NCI-H1436 (cell line): ENCODE measurements at places on chromosomes 4 and X.

- no peak for DNase-seq
Measured at GRCh38 chr4:143514901-143515300, 1.4 kb downstream of the SMARCA5 start.

GRCh38 chrX:151708821-151709220, 7.0 kb upstream of the FATE1 start:
- no peak for DNase-seq

- no peak for DNase-seq
Measured at GRCh38 chr4:76753814-76754213, 144.1 kb downstream of the SOWAHB start.

DNA sequence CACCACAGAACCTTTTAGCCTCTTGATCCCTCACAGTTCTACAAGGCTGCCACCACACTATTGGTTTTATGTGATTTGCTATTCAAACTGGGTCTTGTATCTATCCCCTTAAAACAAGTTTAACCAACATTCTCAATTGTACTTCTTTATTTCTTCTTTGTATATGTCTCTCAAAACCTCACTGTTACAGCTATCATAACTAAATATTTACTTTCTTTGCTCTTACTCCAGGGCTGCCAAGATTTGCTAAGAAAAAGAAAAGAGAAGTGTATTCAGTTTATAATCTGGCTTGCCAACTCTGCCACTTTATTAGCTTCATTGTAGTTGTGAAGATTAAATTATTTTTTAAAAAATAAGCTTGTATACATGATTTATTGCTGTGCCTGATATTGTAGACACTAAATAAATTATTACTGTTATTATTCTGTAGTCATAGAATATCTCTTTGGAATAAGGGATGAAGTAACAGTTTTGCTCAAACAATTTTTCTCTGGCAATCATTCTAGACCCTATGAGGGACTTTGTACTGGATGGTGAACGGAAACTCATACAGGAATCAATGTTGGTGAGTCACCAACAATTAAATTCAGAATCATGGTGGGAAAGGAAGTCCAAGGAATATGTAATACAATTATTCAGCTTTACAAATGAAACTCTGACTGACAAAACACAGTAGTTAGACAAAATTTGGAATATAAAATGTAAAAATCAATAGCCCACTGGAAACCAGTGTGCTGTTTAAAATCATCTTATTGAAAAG, 127.1 kb upstream of the DCAF8L1 start:
- DNase-seq, result no peak

GRCh38 chr4:140046543-140046942, 107.4 kb downstream of the MAML3 start:
- DNase-seq, result no peak

DNA sequence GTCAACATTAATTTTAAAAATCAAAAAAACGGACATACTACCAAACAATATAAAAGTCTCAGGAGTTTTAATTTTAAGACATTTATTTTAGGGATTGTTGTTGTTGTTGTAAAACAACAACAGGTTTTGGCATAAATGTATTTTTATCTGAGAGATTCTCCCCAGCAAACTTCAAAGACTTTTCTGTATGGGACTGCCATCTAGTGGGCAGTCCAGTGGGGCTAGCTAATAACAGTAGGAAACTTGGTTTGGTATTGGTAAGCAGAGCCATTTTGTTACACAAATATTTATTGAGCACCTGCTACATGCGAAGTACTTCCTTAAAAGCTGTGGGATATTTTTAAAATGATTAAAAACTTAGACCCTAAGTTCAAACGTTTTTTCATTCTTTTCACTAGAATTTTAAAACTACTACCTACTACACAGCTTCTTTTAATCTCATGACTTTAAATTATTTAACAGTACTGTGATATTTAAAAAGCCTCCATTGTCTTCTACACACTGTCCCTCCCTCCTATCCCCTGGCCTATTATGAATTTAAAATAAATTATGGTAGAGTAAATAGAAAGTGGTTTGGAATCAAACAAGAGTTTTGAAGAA, 1028.4 kb upstream of the INTU start:
- no peak for DNase-seq

GRCh38 chr4:150363721-150364688, 217.9 kb upstream of the MAB21L2 start:
- DNase-seq, result peak; percentile 19

GRCh38 chr4:101356928-101357327, 9.6 kb upstream of the PPP3CA start:
- no peak for DNase-seq

- DNase-seq, result no peak
Measured at GRCh38 chr4:142467088-142467487, 379.0 kb downstream of the INPP4B start.

GRCh38 chr4:1172228-1172851, at the start of gene SPON2:
Gene SPON2, minus strand, starts transcription at chr4:1172583.
- no peak for DNase-seq

DNA sequence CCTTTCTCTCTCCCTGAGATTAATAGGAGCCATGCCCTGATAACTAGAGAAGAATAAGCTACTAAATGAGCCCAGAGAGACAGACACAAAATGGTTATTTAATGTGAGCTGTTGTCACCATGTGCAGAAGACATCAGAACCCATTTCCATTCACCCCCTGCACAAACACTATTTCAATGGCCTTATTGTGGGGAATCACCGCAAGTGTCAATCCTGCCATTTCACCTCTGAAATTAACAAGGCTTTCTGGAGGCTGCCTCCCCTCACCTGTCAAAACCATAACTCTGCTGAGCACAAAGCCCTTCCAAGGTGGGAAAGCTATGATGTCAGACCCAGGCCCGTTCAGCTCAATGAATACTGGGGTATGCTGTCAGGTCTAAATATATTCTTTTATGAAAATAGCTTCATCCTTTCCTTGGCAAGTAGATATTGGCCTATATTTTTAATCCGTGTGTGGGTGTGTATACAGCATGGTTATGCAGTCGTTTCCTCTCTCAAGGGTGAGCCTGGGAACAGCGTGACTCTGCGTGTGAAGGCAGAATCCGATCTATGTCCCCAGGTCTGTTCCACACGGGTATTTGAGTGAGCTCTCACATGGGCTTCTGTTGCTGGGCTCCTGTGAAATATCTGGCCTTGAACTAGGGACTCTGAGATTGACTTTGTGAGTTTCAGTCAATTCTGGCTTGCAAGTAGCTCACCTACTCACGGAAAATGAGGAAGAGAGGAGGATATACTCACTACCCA, 266.3 kb downstream of the FBXW7 start:
- DNase-seq, result no peak

DNA sequence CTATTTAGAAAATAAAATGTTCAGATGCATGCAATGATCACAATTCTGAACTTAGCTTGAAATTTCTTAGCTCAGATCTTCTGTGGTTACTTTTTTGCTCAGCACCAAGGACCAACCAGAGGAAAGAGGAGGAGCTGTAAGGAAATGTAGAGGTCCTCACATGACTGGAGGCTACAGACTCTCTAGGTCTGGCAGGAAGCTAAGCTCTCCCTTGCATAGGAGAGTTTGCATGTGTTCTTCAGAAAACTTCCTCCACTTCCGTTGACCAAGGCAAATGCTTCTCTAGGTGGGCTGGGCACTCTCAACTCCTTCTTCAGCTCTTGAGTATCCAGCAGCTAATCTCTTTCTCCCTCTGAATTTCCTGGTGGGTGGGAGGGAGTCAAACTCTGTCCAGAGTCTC, 119.6 kb downstream of the BTC start:
- no peak for DNase-seq

- peak; percentile 23 for DNase-seq
Measured at GRCh38 chrX:153649178-153649914, 2.3 kb downstream of the DUSP9 start.

- no peak for DNase-seq
Measured at GRCh38 chr4:56247646-56248045, 139.6 kb downstream of the AASDH start.

- no peak for DNase-seq
Measured at GRCh38 chr4:15018361-15018760, 16.1 kb downstream of the CPEB2 start.

- no peak for DNase-seq
Measured at GRCh38 chrX:114272096-114272686, 311.7 kb upstream of the HTR2C start.

- DNase-seq, result no peak
Measured at GRCh38 chrX:115427861-115428410, 133.0 kb upstream of the PLS3 start.

DNA sequence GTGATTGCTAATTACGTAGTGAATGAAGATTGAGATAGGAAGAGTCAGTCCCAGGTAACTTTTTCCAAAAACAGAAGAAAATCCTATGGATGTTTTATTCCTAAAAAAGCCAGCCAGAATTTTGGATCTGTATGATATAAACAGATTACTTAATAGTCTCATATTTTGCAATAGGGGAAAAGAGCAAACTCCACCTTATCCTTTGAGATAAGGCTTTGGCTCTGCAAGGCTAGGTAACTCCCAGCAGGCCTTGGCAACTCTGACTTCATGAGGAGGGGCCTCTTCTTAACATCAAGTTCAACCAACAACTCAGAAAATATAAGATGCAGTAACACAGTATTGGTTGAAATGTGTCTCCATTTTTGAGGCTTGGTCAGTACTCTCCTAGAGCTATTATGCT, 98.7 kb upstream of the SLC4A4 start:
- no peak for DNase-seq

GRCh38 chr4:10673817-10674369, 10.7 kb downstream of the CLNK start:
- DNase-seq, result no peak

DNA sequence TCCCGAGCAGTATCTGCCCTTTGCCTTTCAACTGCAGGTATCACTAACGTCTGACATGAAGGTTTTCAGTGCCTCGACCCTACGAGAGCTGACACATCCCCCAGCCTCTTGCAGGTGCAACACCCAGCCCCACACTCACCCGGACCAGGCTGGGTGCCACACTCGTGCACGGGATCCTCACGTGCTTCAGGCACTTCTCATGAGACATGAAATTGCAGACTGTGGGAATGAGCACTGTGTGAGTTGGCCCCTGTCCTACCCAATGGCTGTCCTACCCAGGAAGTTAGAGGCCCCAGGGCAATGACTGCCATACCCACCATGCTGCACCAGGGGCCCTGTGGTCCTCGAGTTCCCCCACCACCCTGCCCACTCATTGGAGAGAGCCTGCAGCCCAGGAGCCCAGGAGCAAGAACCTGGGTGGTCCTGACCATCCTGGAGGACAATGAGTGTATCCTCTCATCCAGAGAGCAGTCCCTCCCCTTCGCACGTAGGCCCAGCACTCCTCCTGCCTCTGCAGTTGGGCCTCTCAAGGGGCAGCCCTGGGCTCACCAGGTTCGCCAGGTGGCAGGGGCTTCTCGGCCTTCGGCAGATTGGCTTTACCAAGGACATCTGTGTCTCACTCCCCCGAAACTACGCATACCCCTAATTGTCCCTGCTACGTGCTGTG, 2.4 kb downstream of the DGKQ start:
- no peak for DNase-seq

GRCh38 chr4:186149872-186150271, 41.5 kb upstream of the CYP4V2 start:
- DNase-seq, result peak; percentile 40

DNA sequence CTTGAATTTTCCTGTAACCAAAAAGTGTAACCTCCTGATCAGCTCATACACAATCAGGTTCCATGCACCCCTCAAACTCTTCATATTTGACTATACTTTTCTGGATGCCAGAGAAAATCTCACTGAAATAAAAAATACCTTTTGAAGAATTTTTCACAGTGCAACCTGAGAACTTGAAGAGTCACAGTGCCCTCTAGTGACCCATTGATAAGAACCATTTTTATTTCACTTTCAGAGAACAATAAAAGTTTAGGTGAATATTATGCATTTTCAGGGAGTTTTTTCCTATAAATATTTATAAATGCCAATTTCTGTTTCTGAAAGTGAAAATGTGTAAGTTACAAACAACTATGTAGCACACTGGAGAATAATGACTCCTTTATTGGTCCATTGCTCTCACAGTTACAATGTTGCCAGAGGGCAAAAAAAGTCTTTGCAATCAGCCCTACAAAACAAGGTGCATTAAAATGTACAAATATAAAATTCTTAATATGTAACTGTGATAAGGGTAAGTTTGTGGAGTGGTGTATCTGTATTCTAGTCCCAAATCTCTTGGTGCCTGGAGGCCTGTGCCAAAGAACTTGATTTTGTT, 153.6 kb upstream of the INTU start:
- DNase-seq, result no peak

GRCh38 chr4:54099287-54099747, 646 bp upstream of the GSX2 start:
- no peak for DNase-seq

GRCh38 chr4:95044324-95044837, 286.6 kb downstream of the BMPR1B start:
- no peak for DNase-seq
